Motor neuron (in vitro differentiated cells): ENCODE measurements at places on chromosomes 6 and 20. TPM values are rescaled to one million over a fixed set of nuclear protein-coding genes. Genes with fewer than 3 reads are reported as not detected.

DNA sequence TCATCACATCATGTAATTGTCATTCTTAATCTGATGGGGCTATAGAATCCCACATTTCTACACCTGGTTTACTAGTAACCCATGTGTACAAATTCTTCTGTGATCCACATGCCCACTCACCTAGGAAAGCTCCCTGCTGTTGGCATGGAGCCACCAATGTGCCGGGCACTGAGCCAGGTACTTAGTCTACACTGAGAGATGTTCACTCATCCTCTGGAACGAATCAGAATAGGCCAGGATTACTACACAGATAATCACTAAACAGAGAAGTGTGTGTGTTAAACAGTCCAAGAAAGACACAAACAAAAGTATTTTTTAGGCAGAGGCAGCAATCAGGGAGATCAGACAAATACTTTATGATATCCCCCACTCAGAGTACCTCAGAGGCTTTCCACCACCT, 193.2 kb upstream of the VGLL2 start:
- ATAC-seq = no peak

Gene EFCAB8
- 0.05 TPM in 2 replicates for total RNA-seq

Gene TFAP2C
- total RNA-seq = 53.8 and 58.6 TPM in 2 replicates

Gene C6orf52
- total RNA-seq = 13.9 and 14.0 TPM in 2 replicates

DNA sequence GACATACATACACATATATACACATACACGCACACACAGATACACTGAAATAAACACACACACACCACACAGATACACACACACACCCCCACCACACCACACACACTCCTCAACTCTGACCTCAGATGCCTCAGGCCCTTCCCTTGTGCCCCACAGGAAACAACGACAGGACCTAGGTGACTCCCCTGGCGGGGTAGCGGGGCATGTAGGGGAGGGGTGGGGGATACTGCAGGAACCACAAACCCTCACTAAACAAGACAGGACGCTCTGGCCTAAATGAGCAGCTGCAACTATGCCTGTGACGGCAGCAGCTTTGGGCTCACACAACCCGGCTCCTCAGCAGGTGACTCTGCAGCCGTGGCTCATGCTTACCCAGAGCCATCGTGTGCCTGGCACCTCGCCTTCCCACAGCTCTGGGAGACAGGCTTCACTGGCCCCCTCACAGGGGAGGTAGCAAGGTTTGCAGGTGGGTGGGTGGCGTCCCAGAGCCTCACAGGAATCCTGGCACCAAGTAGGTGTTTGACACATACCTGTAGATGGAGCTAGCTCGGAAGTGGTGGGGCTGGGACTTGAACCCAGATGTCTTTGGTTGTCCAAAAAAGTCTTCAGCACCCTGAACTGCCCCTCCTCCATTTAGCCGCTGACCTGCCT, 100.8 kb downstream of the GRM4 start:
- no peak for ATAC-seq

Gene CGAS
- total RNA-seq = 0.23 and 0.25 TPM in 2 replicates

Gene GNMT
- 0.32 TPM in 1 of 2 replicates, not detected in the other for total RNA-seq

DNA sequence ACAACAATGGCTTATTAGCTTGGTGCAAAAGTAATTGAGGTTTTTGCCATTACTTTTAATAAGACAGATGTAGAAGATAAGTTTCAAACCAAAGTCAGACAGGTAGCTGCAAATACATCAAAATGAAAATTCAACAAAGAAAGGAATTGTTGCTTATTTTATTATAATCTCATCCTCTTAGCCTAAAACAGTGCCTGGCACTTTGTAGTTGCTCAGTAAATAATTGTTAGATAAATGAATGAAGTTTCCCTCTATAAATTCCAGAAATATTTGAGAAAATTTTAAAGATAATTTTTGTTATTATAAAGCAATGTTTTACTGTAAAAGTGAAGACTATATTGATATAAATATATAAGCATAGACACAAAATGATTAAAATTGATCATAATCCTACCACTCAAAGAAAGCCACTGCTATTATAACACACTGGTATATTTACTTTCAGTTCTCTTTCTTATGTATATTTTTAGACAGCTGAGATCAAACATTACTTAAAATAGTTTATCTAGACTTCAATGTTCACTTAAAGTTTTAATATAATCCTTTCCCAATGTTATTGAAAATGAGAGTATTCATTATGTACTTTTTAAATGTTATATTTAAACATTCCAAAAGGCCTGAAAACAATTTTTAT, 42.5 kb downstream of the SESN1 start:
- no peak for ATAC-seq

Gene ENPP4
- 4.3 and 4.4 TPM in 2 replicates for total RNA-seq

- ATAC-seq = no peak
These were observed 211.1 kb upstream of the RNF24 start for GRCh38 chr20:4226330-4227084.

- ATAC-seq = no peak
These were observed 5.3 kb downstream of the SFTA2 start for GRCh38 chr6:30926644-30927043.

DNA sequence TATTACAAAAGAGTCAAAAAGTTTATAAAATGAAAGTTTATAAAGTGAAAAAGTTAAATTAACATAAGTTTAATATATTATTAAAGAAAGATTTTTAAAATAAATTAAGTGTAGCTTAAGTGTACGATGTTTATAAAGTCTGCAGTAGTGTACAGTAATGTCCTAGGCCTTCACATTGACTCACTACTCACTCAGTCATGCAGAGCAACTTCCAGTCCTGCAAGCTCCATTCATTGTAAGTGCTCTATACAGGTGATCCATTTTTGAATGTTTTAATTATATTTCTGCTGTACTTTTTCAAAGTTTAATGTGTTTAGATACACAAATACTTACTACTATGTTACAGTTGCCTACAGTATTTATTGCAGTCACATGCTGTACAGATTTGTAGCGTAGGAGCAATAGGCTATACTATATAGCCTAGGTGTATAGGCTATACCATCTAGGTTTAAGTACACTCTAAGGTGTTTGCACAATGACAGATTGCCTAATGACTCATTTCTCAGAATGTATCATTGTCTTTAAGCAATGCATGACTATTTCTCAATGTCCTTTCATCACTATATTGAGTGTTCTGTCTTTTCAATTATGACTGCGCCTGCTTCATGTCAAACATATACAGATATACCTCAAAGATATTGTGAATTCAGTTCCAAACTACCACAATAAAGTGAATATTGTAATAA, 1110.3 kb upstream of the MAP3K7 start:
- ATAC-seq = no peak
